ENCODE measurements at places on chromosomes 5 and 9.
A peak's percentile ranks its signal among the peaks of the same experiment; 100 is the strongest.

DNA sequence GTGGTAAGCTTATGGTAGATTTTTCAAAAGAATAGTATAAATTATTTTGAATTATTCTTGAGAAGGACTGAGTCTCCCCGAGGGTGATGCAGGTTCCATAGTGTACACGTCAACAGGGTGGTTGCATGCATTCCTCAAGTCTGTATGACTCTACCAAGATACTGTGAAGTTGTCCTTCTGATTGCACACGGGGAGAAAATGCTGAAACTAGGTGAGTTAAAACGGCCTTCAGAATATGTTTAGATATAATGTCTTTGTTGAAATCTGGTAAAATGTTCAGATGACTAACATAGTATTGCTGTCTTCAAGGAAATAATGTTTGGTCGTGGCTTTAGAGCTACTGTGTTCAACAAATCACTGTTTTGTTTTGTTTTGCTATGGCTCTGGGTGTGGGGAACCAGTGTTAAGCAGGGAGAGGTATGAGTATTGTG, 22.4 kb upstream of the TNFAIP8 start:
- no peak for DNase-seq

GRCh38 chr9:110842169-110842568, 173.6 kb downstream of the MUSK start:
- no peak for DNase-seq

- DNase-seq: no peak
Observed at GRCh38 chr5:163260961-163261360, 176.4 kb upstream of the CCNG1 start.

- peak; percentile 24 for DNase-seq
Observed at GRCh38 chr9:83508067-83508466, 30.1 kb downstream of the FRMD3 start.

- DNase-seq: no peak
Observed at GRCh38 chr9:95363051-95363841, 45.7 kb upstream of the FANCC start.

DNA sequence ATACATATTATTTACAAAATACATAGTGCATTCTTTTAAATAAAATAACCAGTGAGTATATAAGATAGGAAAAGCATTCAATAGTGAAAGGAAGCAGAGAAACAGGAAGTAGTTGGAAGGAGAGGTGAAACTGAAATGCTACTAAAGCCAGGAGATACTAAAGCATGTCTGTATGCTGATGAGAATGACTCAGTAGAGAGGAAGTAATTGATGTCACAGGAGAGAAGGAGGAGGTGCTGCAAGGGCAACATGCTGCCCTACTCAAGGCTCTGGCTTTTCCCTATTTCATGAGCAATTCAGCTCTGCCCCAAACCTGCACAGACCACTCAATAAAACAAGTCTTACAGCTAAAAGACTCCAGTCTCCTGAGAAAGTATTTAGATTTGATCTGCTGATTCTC, 108.5 kb upstream of the TXNDC8 start:
- DNase-seq: peak; percentile 68

GRCh38 chr9:72882117-72882775, 70.6 kb downstream of the ALDH1A1 start:
- DNase-seq: no peak

DNA sequence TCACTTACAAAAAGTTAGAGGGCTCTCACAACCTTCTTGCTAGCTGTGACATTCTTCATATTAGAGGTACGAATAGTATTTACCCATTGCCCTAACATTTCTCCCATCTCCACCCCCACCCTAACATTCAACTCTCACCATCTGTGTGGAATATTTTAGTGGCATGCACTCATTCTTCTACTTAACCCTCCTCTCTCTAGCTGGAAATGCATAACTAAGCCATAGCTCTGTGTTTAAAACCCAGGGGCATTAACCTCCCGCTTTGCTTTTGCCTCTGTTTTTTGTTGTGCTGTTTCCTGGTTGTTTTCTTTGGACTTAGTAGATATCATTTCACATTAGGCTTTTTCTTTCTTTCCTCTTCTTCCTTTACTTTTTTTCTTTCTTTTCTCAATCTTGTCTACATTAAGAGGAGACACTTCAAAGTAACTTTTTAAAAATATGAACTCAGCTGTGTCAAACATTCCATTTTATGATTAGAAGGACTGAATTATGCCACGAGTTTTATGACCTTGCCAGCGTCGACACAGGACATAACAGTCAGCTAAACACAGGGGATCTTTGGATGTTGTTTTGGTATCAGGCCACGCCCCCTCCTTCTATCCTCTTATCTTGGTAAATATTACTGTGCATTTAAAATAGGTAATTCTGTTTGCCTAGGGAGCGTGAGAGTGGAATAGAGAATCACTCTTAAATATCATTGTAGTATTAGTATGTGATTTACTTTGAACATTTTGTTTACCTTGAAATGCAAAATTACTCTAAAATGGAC, 236.0 kb downstream of the CD180 start:
- no peak for DNase-seq

DNA sequence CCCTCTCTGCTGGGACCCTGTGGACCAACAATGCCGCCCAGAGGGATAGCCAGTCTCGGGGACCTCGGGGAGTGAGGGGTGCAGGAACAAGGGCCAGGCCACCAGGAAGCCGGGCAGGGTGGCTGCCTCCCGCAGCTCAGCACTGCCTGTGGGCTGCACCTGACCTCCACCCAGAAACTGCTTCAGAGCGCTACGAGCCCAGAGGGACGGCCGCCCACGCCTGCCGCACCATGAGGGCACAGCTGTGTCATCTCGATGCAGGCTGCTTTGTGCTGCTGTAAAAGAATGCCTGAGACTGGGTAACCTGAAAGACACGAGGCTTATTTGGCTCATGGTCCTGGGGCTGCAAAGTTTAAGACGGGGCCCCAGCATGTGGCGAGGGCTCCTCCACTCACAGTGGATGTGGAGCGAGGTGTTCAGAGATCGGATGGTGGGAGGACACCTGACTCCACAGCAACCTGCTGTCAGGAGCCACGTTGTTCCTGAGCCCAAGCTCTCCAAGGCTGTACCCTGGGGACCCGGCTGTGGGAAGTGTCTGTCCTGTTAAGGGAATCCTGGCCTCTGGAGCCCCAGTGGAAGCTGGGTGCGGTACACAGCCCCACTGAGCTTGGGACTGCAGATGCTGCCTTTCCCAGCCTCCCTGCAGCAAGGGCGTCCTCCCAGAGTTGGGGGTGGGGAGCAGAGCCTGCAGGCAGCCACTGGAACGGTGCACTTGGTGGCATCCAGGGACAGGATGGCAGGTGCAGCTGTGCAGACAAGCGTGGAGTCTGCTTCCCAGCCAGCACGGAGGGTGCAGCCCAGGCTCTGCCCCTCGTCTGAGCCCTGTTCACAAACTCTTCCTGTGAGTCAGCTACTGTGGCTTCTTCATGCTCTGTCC, 11.8 kb upstream of the ZDHHC11 start:
- DNase-seq: no peak

GRCh38 chr5:127153031-127153430, 79.7 kb upstream of the C5orf63 start:
- no peak for DNase-seq

DNA sequence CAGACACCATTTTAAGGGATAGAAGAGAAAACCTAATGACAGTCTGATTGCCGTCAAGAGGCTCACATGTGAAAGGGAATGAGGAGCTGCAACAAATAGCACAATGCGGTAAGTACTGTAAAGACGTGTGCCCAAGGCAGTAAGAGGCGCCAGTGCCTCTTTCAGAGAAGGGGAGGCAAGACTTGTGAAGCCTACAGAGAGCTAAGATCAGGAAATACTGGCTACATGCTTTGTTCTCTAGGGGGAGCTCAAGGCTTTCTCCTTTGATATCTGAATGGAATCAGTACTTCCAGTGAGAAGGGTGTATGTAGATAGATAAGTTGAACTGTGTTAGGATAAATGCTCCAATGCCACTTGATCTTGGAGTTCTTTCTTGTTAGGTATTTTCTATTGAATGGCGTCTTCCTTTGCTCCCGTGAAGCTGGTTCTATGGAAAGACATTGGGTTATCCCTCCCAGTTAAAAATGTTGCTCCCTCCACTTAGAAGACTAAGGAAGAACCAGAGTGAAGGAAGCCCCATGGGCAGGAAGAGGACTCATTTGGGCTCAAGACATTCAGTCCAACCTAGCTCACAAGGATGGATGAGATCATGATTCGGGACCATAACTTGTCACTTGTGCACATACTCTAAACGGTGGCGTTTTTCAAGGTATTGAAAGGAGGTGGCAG, 23.5 kb upstream of the ALDOB start:
- DNase-seq: peak; percentile 69

DNA sequence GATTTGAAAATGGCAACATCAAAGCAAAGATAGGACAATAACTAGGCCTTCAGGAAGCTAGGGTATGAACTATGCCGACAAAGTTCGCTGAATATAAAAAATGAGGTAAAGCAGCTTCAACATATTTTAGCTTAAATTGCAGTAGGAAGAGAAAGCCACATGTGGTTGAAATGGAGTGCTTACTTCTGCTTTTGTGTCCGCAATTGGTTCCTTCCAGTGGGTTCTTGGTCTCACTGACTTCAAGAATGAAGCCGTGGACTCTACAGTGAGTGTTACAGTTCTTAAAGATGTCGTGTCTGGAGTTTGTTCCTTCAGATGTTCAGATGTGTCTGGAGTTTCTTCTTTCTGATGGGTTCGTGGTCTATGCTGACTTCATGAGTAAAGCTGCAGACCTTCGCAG, 95.2 kb downstream of the APTX start:
- DNase-seq: peak; percentile 70

- DNase-seq: no peak
Observed at GRCh38 chr5:142405814-142406395, 81.1 kb upstream of the SPRY4 start.

All from suppressor macrophage treated with lipopolysaccharide for 4 hours (primary cell).